ENCODE measurements at places on chromosomes 1 and 21. TPM values are rescaled to one million over a fixed set of nuclear protein-coding genes. Genes with fewer than 3 reads are reported as not detected.

CELA2A gene
- total RNA-seq: not detected

CHI3L2 gene
- total RNA-seq: 5.3 TPM

PTPRU gene
- total RNA-seq: 0.15 TPM

COL6A1 gene
- 1.6 TPM for total RNA-seq

UBL4B gene
- not detected for total RNA-seq

CEPT1 gene
- 29.0 TPM for total RNA-seq

VCAM1 gene
- not detected for total RNA-seq

CRYAA gene
- not detected for total RNA-seq

CD164L2 gene
- total RNA-seq: not detected

TCEA3 gene
- total RNA-seq: 13.7 TPM

MYOM3 gene
- not detected for total RNA-seq

LAMB3 gene
- total RNA-seq: 11.8 TPM

CASZ1 gene
- total RNA-seq: 1.7 TPM

UBIAD1 gene
- total RNA-seq: 20.2 TPM

ZNF593OS gene
- total RNA-seq: not detected

SLC22A15 gene
- 0.12 TPM for total RNA-seq
